ENCODE measurements at places on chromosomes 7 and 10.

GRCh38 chr10:11879387-11880094, 56.4 kb downstream of the PROSER2 start:
- no peak for DNase-seq

DNA sequence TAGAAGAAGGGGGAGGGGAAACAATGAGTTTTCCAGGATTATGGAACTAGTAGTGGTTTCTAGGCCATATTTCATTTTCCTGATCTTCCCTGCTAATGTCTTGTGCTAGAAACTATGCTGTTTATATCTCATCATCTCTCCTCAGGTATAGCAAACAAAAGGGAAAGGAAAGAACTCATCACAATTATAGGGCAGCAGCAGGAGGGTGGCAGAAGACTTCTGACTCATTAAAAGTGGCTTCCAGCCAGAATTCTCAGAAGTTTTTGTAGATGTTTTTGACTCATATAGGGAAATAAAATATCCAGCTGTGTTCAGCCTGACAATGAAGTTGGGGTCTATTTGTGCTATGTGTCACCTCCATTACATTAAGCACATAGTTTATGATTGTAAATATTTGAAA, 6.5 kb downstream of the AHR start:
- no peak for DNase-seq

DNA sequence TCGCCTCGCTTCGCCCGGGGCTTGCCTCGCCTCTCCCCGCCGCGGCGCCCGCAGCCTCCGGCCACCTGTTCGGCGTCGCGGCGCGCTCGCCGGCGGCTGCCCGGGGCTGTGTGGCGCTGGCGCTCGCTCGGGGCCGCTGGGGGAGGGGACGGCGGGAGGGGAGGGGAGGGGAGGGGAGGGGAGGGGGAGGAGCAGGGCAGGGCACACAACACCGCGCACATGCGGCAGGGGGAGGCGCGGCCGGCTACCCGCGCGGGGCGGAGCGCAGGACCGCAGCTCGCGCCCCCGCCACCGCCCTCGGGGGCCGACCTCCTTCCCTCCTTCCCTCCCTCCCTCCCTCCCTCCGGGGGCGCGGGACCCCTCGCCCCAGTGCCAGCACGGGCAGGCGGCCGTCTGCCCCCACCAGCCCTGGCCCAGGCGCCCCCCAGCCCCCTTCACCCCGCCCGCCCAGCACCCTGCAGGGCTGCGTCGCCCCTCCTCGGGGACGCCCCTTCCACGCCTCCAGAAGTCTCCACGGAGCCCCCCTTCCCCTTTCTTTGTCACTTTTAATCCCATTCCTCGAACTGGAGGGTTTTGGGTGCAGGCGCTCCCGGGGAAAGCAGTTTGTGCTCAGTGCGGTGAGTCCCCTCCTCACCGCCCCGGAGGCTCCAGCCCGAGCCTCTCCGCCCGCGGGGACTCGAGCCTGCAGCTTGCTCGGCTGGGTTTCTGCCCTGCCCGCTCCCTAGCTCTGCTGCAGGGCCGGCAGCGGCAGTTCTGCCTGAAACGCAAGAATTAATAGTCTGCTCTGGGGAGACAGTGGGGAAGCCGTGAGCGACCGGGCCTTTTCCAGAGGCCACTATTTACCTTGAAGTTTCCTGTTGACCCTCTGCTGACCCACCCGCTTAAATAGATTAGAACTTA, at the start of gene PARD3:
Gene PARD3, minus strand, starts transcription at position 112 of the 900 bp plus-strand sequence. CDS start 301 bp downstream, outside the sequence.
- no peak for DNase-seq

DNA sequence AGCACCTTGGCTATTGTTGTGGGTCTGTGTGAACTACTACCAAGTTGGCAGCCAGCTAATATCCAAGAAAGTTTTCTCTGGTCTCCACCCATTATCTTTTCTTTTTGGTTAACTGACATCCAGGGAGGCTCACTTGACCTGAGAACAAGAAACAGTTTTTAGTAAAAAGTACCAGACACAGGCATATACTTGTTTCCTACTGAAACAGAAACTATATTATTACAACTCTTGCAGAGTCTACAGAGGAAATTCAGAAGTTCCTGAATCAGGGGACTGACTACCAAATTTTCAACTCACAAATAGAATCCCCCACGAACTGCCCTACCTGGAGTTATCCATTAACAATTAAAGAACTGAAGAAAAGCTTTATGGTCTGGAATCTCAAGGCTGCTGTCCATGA, 168.9 kb downstream of the KCND2 start:
- no peak for DNase-seq

DNA sequence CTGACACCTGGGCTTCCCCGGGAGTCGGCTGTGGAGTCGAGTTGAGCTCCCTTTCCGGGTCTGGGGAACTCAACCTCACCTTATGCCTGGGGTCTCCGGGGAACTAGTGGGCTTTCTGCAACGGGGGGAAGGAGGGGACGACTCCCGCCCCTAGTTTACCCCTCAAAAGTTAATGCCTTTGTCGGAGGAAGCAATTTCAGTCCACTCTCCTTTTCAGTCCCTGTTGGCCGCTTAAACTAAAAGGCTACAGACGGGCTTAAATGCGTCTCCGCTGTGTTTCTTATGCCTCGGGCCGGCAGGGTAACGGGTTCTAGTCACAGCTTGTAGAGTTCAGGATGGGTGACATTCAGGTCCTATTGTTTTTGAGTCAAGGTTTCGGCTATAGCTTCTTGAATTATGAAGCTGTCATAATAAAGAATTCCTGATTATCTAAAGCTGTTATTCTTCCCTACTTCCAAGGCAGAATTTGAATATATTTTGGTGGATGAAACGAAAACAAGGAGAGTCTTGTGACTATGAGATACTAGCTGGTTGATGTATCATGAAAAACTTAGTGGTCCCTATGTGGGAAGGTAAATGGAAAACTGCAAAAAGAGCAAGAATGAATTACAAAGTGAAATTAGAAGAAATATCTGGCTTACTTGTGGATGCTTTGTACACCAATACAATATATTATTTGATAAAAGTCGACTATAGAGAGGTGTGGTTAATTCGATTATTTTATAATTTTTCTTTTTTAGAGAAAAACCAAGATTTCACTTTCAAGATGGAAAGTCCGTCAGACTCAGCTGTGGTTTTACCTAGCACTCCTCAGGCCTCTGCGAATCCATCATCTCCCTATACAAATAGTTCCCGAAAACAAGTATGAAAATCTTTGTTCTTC, 495 bp downstream of the SFR1 start:
- no peak for DNase-seq

DNA sequence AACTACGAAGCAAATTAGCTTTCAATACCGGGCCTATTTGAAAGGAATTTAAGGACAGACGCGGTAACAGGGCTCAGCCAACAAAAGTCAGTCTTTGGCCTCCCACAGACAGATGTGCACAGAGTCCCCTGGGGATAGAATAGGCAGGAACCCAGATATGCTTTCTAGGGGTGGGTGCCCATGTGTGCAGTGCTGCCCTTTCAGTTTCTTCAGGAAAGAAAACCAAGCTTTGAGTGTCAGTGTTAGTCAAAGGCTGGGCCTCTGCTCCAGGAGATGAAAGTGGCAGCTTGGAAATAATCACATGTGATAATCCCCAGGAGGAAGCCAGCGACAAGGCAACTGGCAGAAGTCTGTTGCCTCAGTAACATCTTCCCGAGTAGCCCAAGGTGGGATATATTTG, 43.8 kb upstream of the CSTF2T start:
- no peak for DNase-seq

DNA sequence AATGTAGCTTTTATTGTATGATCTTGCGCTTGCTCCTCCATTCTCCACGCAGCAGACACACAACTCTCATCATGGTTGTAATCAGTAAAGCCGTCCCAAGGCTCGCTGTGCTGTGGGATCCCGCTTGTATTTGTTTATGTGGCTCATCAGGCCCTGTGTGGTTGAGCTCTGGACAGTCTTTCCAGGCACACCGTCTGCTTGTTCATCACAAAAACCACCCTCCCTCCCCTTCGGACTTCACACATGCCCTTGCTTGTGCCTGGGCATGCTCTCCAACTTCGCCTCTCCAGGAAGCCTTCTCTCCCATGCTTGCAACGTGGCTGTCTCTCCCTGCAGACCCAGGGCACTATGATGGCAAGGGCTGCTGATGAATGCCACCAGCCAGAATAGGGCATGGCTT, 62.4 kb downstream of the HK1 start:
- DNase-seq, result no peak

DNA sequence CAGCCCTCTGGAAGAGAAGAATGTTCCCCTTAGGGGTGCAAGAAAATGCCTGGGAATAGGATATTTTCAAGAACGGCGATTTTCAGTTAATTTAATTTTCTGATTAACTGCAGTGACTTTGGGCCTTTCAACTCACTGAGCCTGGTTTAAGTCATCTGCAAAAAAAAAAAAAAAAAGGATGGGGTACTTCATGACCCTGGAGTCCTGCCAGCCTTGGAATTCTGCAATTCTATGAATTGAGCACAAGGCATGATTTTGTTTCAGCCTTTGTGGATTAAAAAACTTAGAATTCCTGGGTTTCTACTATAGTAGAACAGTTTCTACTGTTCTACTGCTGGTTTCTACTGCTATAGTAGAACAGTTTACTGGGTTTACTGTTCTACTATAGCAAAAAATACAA, 58.3 kb upstream of the CALD1 start:
- no peak for DNase-seq

GRCh38 chr10:80015911-80016830, 62.3 kb upstream of the TMEM254 start:
- no peak for DNase-seq

GRCh38 chr10:75466001-75466400, 34.6 kb downstream of the LRMDA start:
- no peak for DNase-seq

DNA sequence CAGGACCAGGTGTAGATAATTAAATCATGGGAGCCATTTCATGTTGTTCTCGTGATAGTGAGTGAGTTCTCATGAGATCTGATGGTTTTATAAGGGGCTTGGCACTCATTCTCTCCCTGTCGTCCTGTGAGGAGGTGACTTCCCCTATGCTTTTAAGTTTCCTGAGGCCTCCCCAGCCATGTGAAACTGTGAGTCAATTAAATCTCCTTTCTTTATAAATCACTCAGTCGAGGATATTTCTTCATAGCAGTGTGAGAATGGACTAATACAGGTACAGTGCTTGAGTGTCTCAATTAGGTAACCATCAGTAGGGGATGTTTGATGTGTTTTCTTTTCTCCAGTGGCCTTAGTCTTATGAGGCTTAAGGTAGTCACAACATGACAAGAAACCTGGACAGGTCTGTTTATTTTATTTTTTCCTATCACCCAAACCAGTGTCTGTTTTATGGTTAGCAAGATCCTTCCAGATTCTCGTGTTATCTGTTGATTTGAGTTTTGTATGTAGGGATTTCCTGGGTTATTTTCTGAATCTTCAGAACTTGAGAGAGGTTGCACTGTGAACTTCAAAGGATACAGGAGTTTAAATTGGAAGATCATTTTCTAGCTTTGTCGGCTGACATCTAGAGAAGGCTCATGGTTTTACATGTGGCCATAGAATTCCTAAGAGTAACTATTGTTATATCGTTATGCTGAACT, 32.1 kb downstream of the UMAD1 start:
- no peak for DNase-seq

DNA sequence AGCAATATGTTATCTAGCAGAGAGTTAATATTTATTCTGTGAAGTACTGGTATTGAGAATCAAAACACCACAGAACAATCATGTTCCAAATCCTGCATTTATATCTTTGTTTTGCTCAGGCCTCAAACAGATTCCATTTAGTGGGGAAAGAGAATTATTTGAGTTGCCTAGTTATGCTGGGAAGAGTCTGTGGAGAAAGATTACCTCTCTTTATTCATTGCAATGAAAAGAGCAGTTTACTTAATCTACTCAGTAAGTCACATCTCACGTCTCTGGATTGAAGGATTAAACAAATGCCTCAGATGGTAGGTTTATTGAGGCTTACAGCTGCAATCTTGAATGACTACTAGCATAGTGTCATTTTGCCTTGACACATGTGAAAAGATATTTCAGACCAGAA, 76.4 kb downstream of the RUNDC3B start:
- no peak for DNase-seq

DNA sequence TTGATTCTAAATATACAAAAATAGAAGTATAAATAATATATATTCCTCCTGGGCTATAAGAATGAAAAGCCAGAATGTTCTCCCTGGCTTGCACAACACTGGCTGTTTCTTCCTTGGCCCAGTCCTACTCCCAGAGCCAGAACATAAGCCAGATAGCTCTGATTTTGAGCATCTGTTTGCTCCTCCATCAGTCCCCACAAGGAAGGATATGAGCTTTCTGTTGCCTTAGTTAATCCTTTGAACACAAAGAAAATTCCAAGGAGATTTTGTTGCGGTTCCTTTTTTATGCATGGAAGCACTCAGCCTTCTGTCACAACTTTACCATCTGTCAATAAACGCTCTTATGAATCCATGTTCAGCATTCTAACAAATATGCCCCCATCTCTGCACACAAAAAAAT, 361.8 kb downstream of the IPMK start:
- DNase-seq, result no peak

GRCh38 chr10:122624546-122624945, 64.0 kb downstream of the DMBT1 start:
- DNase-seq, result no peak

DNA sequence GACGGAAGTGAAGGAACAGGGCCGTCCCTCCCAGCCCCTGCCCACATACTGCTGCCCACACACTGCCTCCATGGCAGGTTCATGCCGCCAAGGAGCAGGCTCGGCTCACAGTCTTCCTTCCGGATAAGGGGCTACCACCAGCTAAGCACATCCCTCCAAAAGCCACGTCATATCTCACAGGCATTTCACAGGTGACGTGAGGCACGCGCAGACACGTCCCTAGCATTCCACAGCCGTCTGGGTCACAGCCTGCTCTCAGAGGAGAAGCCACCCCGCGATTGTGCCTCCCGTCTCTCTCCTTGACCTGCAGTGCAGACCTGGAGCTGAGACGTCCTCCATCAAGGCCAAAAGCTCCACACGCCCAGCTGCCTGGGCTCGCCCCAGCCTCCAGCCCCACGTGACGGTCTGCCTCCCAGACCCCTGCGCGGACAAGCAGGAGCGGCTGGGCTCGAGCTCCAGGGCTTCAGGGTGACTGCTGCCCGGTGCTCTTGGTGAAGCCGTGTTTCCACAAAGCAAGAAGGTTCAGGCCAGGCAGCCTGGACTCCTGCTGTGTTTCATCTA, 114.0 kb downstream of the MAD1L1 start:
- DNase-seq, result no peak

GRCh38 chr7:48617993-48618392, 306.4 kb upstream of the CDC14C start:
- DNase-seq, result no peak

DNA sequence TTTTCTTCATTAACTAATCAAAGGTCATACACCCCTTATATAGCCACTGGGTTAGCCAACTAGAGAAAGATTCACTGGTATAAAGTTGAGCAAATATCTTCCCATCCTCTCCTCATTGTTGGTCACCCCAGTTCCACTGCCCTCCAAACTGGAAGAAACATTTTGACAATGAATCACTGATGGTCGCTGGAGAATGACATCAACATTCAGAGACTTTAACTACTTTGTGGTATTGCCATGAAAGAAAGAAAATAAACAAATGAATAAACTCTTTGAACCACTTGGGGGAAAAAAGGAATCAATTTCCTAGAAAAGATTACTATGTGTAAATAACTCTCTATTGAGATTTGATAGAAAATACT, 23.4 kb downstream of the HYCC1 start:
- no peak for DNase-seq

Data from CD8-positive, alpha-beta memory T cell (primary cell).